ENCODE measurements at places on chromosomes 2 and 18.
A peak's percentile ranks its signal among the peaks of the same experiment; 100 is the strongest.

GRCh38 chr2:187878112-187878511 lies 323.9 kb upstream of the TFPI start:
- DNase-seq: no peak

DNA sequence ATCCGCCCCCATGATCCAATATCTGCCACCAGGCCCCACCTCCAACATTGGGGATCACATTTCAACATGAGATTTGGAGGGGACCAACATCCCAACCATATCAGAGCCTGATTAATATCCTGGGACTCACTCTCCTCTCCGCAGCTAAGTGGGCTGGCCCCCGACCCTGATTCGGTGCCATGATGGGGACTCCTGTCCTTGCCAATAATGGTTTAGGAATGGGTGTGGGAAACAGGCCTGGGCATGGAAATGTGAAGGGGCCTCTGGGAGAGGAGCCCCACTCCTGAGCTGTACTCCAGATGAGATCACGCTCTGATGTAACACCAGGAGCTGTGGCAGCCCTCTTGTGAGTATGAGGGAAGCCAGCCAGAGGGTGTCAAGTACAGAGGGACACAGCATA lies 77.3 kb upstream of the SMAD7 start:
- no peak for DNase-seq

DNA sequence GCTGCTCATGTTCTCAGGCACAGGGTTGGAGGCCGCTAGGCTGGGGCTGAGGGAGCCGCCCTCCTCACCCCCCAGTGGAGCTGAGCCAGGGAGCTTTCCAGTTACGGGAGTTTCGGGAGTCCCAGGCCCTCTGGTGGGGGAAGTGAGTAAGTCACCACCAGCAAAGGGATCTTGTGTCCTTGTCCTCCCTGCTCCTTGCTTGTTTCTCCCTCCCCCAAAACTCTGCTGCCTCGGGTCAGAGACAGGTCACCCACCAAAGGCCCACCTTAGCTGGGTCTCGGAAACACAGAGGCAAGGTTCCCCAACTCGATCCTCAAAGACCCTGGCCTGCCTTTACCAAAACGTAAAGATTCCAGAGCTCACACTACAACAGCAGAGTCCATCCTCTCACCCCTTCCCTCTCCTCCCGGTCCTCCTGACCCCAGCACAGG lies 60.5 kb upstream of the POMC start:
- DNase-seq: peak; percentile 78

DNA sequence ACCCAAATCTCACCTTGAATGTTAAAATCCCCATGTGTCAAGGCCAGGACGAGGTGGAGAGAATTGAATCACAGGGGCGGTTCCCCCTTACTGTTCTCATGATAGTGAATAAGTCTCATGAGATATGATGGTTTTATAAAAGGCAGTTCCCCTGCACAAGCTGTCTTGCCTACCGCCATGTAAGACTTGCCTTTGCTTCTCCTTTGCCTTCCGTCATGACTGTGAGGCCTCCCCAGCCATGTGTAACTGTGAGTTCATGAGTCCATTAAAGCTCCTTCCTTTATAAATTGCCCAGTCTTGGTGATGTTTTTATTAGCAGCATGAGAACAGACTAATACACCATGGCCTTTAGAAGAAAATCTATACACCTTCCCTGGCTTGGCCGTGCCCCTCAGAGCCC lies 7.4 kb upstream of the MBP start:
- no peak for DNase-seq

DNA sequence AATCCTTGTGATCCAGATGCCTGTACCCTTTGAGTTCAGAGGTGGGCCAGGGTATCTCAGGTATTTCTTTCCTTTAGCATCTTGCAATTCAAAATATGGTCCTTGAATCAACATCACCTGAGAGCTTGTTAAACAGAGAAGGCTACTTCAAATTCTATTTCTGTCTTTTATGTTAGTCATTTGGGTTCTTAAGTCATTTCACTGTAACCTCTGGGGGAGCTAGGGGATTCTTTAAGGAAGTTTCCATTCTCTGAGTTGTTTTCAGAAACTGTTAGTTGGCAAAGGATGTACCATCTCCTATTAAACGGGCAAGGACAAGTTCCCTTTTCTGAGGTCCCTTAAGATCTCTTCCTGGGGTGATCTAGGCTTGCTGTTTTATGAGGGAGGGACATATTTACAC lies 16.6 kb downstream of the CFLAR start:
- DNase-seq: no peak
